ENCODE measurements at places on chromosomes 4 and X.

DNA sequence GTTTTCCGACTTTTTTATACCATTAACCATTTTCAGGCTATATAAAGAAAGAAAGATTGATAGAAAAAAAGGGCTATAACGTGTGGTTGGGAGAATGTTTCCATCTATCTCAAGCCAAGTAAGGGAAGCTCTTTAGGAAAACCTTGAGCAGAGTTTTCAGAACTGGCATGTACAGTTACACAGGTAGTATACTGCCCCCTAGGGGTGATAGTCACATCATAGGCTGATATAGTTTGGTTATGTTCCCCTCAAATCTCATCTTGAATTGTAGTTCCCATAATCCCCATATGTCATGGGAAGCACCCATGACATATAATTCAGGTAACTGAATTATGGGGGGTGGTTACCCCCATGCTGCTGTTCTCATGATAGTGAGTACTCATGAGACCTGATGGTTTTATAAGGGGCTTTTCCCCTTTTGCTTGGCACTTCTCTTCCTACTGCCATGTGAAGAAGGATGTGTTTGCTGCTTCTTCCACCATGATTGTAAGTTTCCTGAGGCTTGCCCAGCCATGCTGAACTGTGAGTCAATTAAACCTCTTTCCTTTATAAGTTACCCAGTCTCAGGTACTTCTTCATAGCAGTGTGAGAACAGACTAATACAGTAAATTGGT lies 186.8 kb downstream of the TMA16 start:
- peak; percentile 10 for DNase-seq

DNA sequence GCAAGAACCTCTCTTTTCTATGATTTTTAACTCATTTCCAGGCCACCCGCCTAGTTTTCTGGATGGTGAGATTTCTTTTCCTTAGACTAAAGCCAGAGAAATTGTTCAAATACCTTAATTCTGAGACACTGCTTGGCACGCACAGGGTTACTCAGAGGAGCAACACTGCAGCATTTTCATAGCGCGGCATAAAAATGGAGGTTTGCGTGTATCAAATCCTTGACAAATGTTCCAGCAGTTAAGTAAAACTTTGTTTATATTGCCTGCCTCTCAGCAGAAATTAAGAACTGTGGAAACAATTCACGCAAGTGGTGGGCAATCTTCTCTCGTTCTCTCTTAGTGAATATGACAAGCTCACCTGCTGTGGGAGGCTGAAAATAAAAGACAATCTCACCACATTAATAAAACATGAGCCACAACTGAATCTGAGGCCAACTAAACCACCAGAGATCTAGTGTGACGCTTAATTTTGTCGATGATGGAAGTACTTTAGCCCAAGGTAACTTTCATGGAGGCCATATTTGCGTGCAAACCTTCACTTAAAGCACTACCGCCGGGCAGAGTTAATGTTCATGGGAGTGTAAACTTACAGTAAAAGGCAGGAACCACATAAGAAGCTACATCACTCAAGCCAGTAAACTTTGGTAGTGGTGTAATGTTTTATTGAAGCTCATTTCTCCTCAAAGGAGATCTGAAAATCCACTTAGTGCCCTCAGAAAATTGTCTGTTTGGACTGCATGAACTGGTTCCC lies 894.8 kb upstream of the EPHA5 start:
- DNase-seq, result no peak

DNA sequence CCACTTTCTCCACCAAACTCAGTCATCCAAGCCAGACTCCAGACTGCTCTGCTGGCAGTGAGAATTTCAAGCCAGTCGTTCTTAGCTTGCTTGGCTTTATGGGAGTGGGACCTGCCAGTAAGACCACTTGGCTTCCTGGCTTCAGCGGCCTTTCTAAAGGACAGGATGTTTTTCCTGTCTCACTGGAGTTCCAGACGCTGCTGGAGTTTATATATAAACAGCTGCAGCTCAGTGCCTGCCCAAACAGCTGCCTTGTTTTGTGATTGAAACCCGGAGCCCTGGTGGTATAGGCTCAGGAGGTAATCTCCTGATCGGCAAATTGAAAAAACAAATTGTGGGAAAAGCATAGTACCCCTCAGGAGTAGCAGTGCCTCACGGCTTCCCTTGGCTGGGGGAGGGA lies 1165.8 kb upstream of the ADGRL3 start:
- DNase-seq, result no peak

DNA sequence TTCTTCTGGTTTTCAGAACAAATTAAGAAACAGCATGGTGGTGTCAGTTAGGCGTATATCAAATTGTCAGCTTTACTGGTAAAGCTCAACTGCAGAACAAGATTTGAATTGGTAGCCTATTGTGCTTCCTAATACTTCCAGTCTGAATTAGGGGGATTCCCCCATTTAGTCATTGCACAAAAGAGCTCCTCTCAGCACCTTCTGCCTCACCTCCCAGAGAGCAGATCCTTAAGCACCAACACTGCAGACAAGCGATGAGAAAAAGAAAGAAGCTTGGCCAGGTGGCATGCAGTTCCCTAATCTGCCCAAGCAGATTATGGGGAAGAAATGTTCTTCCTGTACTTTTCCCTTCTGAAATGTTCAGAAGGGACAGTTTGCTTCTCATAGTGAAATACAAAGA lies 9.2 kb downstream of the MAP9 start:
- no peak for DNase-seq

GRCh38 chrX:15854080-15854655 lies 445 bp downstream of the AP1S2 start:
- peak; percentile 61 for DNase-seq

DNA sequence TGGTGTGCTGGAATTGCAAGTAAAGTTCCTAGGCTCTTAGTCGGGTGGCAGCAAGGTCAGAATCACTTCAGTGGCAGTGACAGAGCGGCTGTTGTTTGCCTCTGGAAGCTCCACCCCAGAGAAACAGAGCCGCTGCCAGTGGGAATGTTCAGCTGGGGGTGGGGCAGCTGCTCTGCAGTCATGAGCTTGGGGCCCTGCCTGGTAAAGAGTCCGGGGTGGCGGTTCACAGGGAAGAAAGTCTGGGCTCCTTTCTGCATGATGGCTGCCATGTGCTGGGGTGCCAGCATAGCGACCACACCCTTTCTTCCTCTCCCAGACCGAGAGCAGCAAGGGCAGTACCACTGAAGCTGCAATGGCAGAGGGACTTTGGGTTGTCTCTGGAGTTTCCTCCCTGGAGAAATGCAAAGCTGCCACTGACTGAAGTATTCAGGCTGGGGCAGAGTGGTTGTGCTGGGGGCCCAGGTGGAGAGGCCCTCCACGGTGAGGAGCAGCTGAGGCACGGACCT lies 108.8 kb upstream of the CENPE start:
- DNase-seq, result no peak

DNA sequence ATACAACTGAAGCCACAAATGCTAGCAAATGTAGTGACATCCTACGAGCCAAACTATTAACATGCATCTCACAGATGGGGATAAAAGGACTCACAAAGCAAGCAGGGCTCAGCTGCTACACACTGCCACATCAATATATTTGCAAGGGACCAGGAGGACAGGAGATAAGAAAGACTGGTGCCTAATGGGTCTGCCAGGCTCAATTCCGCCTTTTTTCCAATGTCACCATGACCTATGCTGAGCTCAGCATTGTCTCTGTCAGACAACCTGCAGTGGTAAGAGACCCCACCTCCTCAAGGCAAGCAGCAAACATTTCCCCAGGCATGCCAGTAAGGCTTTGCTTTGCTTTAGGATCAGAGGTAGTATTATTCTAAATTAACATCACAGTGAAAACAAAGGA lies 435 bp downstream of the DCX start:
- DNase-seq, result no peak

GRCh38 chr4:125739760-125740159 lies 425.0 kb downstream of the FAT4 start:
- DNase-seq, result no peak

GRCh38 chr4:140612357-140612756 lies 43.6 kb upstream of the UCP1 start:
- DNase-seq, result no peak

GRCh38 chr4:119939071-119939995 lies 127.3 kb downstream of the MAD2L1 start:
- no peak for DNase-seq

DNA sequence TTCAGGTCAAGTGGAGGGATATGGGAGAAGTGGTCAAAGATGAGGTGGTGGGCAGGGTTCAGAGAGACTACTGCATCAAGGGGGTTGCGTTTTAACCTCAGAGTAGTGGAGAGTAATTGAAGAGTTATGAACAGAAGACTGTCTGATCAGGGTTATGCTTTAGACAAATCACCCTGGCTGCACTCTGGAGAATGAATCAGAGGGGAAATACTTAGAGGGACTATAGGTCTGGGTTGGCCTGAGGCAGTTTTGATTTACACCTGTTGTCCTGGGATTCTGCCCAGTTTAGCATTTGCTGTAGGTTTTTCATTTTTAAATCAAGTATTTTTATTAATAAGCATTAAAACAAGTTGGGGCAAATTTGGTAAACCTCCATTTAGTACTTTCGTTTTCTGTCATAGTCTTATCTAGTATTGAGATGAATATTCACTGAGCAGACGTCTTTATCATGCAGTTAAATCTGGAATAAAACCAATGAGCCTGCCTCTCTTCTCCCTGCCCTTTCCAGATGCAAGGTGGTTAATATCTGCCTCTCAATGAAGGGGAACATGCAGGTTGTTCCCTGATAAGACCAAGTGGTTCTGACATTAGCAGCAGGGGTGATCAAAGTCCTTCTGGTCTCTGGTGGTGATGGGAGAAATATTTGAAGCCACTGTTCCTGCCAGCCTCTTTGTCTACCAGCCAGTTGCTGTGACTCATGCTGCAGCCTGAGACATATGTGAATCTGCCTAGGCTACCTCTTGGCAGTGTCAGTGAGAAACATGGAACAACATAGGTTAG lies 116.0 kb upstream of the RPS6KA3 start:
- DNase-seq, result peak; percentile 29

DNA sequence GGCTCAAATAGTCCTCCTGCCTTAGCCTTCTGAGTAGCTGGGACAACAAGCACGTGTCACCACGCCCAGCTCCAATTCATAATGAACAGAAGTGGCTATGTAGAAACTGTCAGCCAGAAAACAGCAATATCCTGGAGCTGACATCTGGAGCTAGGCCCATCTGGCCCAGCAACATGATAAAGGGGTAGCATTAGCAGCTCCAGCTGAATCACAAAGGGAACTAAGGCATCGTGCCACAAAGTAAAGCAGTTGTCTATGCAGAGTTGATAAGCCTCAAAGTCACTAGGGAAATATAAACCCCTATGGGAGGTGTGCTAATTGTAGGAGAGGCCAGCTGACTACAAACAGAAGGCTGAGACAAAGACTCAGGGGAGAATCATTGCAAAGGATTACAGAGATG lies 270.5 kb upstream of the GPC4 start:
- DNase-seq, result no peak

- no peak for DNase-seq
Measured at GRCh38 chr4:139776235-139776634, 110.6 kb downstream of the MGST2 start.

DNA sequence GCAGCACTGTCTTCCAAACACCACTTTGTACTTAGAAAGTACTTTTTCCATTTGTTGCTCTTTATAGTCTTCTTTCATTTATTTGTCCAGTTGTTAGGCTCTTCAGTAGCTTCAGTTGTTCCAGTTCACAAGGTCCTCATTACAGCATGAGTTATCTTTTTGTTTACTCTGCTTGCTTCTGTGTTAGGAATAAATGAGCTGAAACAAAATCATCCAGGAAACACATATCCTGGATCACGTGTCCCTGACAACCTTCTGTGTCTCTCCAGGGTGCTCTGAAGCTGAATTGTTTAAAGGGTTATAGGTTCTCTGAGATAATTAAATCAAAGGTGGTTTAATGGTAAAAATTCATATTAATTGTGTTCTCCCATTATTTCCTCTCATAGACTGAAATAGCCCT lies 19.9 kb upstream of the KLHL8 start:
- no peak for DNase-seq

DNA sequence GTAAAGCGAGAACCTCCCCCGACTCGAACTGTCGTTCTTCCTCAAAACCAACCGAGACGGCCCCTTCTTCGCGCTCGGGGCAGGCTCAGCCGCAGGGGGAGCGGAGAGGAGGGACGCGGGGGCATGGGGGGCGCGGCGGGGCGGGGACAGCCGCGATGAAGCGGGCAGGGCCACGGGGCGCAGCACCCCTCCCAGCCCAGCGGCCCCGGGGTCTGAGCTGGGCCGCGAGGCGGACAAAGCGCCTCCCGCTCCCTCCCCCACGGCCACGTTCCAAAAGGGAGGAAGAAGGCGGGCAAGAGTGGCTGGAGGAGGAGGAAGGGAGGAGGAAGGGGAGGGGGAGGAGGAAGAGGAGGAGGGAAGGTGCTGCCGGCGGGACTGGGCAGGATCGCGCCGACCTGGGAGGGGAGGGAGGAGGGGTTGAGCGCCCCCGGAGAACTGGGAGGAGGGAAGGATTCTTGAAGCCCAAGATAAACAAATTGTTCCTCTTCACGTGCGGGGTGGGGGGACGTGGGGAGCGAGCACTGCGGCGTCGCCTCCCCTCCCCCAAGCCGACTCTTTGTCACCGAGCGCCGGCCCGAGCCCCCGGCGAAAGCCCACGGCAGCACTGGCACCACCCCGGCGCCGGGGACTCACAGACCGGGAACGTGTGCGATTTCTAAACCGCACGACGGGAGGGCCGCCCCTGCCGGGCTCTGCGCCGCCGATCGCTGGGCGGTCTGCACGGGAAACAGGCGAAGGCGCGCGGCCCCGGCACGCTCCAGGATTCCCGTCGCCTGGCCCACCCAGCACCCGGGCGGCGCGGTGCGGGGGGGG lies 2.9 kb downstream of the MAML3 start:
- peak; percentile 74 for DNase-seq

- DNase-seq, result no peak
Measured at GRCh38 chr4:54737421-54737820, 79.7 kb downstream of the KIT start.

DNA sequence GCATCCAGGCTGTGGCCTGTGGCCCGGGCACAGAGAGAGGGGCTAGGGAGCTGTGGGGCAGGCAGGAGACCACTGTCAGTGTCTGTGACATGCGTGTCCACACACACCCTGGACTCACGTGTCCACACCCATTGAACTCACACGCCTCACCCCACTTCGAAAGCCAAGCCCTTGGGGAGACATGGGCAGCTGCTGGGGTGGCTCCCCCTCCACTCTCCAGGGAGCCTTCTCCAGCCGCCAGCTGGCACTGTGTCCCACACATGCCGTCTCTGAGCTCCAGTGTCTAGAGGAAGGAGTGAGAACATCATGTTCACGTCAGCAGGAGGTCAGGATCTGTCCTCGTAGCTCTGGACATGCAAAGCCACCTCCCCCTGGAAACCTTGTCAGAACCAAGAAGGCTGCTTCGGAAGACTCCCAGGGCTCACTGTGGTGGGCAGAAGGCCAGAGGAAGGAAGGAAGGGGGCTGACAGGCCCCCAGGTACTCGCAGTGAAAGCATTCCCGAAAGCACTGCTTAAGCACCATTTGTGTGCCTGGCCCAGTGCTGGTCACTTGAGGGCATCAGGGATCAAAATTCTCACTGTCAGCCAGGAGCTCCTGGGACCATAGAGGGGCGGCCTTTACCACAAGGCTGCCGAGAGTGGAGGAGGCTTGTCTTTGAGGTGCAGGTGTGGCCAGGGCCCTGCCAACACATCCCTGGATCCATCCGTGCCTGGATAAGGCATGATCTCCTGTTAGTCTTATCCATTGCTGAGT lies 61.4 kb downstream of the HTRA3 start:
- DNase-seq, result no peak

- DNase-seq, result no peak
Measured at GRCh38 chr4:53646795-53647194, 55.5 kb upstream of the LNX1 start.

GRCh38 chr4:153113061-153113837 lies 91.0 kb upstream of the TRIM2 start:
- DNase-seq, result peak; percentile 20

All from activated T-cell treated with anti-CD3 and anti-CD28 coated beads, Interleukin-2, amount 50 U/mL, for 72 hours (primary cell).